ENCODE measurements at places on chromosomes 5 and 9.

DNA sequence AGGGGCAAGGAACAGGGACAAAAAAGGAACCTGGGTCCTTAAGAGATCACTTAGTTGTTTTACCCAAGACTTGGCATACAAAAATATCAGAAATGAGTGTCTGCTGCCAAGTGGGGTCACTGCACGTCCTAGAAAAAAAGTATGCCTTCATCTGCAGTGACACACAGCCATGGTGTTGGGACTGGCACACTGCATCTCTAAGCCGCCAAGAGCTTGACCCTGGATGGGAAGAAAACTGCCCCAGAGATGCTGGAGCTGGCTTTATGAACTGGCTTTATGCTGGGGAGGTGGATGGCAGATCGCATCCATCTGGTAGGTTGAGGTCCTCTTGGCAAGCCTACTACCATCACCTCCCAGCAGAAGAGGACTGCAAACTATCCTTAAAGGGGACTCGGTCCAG, 51.7 kb downstream of the IRF1 start:
- DNase-seq, result no peak

GRCh38 chr5:143217804-143218160, 185.7 kb downstream of the NR3C1 start:
- DNase-seq, result no peak

GRCh38 chr9:129093602-129094386, 12.9 kb downstream of the DOLPP1 start:
- DNase-seq, result no peak

GRCh38 chr5:143386725-143387124, 16.8 kb downstream of the NR3C1 start:
- no peak for DNase-seq

- DNase-seq, result no peak
These were observed 536.5 kb upstream of the GRIA1 start for GRCh38 chr5:152953788-152954483.

DNA sequence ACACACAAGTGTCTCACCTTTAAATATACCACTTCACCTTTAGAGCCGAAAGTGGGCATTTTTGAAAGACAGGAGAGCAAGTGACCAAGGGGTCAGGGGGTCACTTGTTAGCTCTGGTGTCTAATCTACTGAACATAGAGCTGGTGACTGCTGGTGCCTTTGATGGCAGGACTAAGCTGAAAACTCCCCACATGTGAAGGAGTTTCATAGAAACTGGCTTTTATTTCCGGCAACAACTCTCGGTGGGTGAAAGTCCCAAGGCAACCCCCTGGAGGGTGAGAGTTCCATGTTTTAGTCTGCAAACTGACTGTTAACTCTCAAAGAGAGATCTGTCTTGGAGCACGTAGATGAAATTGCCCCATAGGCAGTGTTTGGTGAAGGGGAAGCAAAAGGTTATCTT, 466.9 kb downstream of the DMRTA1 start:
- DNase-seq, result no peak

DNA sequence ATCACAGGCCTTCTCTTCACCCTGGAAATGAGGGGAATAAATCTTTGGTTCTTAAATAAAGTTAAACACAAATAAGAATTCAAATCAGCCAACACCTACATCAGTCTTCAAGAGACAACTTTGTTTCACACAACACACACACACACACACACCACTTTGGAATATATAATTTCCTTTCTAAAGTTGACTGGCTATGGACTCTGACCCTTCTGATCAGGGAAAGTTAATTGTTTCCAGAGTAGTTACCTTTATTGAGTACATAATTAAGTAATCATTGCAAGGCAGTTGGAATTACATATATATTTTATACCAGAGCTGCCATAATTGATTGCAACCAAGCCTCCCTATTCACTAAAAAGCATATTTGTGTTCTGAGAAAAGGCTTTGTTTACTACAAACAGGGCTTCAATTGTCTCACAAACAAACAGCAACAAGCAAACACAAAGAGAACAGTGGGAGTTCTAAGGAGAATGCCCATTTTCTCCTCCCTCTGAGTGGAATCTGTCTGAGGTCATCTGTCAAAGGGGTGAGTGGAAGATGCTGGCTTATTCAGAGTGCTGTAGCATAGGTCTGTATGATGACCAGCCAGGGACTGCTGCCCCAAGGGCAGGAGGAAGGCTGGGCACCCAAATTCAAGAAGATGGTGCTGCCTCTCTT, 136.6 kb downstream of the SEMA6A start:
- DNase-seq, result no peak

DNA sequence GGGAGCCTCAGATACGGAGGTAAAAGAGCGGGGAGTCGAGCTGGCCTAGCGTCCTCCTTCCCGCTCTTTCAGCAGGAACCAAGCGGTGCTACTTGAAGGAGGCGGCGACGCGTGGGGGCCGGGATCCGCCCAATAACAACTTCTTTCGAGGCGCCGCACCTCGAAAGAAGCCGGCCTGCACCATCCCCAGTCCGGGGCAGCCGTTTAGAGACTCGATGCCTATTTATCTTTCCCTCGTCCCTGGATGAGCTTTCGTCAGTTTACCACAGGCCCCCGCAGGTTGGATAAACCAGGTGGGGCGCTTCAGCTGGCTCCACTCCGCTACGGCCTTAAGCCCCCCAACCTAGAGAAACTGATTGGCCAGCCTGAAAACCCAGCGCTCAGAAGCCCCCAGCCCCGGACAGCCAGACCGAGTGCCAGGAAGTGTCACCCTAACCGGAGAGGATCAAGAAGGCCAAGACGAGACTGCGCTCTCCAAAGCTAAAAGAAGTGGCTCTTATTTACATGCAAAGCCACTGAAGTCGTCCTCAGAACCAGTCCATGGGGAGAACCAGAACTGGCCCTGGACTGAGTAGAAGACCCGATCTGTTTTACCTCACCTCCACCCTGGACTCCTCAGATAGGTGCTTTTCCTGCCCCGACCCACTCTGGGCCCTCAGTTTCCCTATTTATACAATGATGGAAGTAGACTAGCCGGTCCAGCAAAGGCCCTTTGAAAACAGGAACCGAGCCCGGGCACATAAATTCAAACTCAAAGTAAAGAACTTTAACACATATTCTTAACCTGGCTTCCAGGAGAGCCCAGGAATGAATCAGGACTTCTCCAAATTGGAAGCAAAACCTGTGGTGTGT, 1.4 kb downstream of the HAND1 start:
- DNase-seq, result no peak

GRCh38 chr9:73038089-73038509, 85.2 kb upstream of the ALDH1A1 start:
- DNase-seq, result no peak

- no peak for DNase-seq
These were observed 42.3 kb upstream of the PPP1R26 start for GRCh38 chr9:135437259-135437658.

GRCh38 chr5:137221943-137222342, 277.2 kb downstream of the SPOCK1 start:
- DNase-seq, result no peak

DNA sequence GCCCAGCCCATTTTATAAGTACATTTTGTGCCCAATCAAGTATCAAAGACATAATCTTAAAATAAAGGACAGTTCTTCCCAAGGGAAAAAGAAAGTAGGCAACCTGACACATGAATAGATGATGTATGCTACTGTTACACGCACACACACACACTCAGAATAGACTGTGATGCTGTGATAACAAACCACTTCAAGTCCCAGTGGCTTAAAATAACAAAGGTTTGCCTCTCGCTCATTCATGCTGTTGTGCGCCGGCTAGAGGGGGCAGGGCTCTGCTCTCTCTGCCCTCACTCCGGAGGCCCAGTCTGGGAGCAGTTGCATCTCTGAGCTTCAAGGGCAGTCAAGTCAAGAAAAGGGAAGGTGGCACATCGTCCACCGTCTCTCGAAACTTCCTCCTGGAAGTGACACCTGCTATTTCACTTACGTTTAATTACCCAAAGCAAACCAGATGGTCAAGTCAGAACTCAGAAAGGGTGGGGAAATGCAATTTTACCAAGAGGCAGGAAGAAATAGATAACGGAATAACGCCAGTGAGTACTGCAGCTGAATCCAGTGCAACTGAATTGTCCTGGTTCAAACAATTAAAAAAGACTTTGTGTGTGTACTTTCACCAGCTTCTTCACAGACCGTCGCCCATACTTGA, 43.3 kb downstream of the ANKRD33B start:
- no peak for DNase-seq

- no peak for DNase-seq
These were observed 3.9 kb downstream of the BNC2 start for GRCh38 chr9:16866587-16866986.

DNA sequence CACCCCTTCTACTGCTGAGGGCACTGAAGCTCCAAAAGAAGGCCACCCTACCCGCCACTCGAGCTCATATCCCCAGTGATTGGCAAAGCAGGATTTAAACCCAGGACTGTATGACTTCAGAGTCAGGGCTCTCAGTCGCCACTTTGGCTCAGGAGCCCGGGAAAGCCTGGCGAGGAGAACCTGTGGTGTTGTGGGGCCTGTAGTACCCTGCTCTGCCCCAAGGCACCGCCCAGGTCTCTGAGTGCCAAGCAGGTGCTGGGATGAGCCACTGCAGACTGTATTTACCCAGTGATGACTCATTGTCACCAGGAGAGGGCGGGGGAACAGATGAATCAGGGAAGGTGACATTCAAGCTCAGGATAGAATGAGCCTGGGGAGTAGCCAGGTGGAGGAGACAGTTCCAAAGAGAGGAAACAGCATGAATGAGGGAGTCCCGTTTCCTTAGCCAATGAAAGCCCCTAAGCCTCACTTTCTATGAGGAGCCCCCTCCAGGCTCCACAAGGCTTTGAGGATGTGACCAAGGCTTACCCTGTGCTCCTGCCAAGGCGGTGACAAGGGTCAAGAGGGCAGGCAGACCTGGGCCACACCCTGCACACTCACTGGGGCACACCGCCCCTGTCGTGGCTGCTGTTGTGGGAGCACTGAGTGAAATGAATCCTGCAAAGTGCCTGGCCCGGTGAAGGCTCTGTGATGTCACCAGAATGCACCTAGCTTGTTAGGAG, 17.8 kb upstream of the DPM2 start:
- no peak for DNase-seq

GRCh38 chr9:74887981-74888370, 255 bp upstream of the TRPM6 start:
- DNase-seq, result no peak

DNA sequence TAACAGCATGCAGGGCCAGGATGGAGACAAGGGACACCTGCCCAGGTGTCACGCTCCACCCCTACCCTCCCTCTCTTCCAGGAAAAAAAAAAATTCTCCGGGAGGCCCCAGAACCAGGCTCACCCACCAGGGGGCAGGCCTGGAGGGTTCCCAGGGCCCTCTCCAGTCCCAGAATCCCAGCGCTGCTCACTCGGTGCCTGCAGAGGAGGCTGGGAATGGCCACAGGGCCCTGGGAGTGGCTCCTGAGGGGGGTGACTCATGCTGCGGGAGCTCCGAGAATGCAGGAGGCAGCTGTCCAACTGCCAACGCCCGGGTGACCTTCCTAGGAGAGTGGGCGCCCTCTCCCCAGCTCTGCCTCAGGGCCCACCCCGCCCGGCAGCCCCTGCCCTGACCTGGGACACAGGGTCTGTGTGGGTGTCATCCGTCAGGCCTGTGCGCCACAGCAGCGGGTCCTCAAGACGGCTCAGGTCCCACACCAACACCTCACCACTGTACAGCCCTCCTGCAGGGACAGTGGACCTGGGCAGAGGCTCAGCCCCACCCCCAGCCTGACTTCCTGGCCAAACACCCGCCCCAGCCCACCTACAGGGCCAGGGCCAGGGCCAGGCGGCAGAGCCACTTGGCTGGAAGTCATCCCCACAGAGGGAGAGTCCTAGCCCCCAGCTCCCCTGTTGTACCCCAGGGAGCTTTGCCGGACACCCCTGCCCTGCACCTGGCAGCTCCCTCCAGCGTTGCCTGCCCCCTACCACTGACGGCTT, 21.2 kb downstream of the DYNC2I2 start:
- DNase-seq, result no peak

GRCh38 chr5:69444127-69444754, 29.3 kb downstream of the MARVELD2 start:
- DNase-seq, result no peak

Measured in stimulated activated CD8-positive, alpha-beta memory T cell treated with anti-CD3 and anti-CD28 coated beads, Interleukin-15, amount 100 ng/mL, for 24 hours (primary cell).